ENCODE measurements at places on chromosomes 13 and 19.

- DNase-seq, result no peak
Measured at GRCh38 chr13:46198696-46199193, 13.0 kb upstream of the LRRC63 start.

DNA sequence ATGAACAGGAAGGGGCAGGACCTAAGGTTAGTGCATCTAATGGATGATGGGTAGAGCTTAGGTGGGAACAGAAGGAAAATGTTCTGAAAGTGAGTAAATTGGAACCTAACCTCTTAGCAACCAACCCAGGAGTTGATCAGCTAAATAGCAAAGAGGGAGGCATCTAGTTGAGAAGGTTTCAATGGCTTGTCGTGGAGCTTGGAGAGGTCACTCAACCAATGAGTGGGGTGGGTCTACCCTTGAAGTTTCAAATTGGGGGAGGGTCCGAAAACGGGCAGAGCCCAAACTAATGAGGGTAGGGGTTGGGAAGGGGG lies 5.7 kb upstream of the SHKBP1 start:
- no peak for DNase-seq

DNA sequence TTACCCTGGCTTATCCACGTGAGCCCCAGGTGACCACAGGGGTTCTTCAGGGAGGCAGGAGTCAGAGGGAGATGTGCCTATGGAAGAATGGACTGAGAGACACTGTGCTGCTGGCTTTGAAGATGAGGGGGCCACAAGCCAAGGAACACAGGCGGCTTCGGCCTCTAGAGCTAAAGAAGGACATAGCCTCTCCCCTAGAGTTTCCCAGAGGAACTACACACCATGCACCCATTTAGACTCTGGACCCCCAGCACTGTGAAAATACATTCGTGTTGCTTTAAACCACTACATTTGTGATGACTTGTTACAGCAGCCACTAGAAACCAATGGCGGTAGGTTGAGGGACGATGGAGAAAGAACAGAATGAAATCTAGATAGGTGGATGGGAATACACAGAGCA lies 13.7 kb upstream of the ATF5 start:
- DNase-seq, result no peak

DNA sequence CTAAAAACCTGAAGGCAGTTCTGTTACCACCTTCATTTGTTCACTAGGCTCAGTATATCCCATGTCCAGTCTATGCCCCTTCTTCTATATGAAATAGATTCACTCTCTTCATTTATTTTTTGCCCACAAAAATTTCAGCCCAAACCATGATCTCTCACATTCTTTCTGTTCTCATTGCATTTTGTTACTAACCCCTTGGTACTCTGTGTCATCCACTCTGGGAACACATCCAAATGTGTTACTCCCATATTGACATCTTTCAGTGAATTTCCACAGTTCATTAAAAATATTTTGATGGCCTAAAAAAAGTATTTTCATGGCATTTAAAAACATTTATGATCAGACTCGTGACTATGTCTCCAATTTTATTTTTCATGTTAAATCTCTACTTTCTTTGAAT lies 378.9 kb downstream of the SLITRK1 start:
- DNase-seq, result no peak

GRCh38 chr13:37100731-37101130 lies 4.7 kb downstream of the CSNK1A1L start:
- no peak for DNase-seq

DNA sequence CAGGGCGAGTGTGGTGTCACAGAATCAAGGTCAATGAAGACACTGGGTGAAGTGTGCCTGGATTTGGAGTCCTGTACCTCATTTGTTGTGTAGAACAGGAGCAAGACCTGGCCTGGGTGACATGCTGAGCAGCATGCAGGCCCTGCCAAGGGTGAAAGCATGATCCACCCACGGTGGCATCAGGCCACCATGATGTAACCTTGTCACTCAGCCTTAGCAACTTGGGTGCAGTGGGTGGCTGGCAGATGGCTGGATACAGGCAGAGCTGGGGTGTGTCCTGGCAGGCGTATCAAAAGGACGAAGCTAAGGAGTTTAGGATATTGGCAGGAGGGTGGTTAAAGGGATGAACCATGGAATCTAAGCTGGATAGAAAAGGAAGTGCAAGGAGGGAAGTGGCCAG lies 10.3 kb downstream of the THSD1 start:
- no peak for DNase-seq

DNA sequence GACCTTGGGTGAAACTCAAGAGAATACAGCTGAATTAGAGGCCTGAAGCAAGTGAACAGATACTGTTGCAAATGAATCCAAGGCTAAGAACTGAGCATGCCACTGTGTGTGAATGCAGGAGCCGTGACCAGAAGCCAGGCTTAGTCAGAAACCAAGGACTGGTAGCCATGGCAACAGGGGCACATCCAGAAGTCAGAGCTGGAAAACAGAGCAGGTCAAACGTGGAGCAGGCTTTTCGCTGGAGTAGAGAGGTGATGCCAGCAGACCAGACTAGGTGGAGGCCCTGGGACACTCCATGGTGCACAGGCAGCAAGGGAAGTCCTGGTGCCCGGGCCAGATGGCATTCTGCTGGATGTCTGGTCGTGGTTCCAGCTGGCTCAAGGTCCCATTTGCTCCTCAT lies 564.1 kb downstream of the PCDH9 start:
- peak; percentile 6 for DNase-seq

DNA sequence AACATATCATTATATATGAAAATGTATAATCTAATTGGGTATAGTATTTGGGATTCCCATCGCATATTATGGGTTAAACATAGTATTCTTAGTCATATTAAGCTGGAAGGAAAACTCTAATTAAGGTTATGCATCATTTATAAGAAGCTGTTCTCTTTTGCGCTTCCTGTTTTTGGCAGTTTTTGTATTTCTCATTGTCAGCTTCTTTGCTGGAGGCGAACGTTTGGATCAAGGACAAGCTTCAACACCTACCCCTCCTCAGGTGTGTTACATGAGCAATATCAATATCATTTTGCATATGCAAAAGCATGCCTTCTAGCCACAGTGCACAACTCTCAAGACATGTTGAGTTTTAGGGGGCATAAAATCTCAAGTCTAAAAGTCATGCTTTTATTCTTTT lies 439.8 kb downstream of the TDRD3 start:
- DNase-seq, result no peak

DNA sequence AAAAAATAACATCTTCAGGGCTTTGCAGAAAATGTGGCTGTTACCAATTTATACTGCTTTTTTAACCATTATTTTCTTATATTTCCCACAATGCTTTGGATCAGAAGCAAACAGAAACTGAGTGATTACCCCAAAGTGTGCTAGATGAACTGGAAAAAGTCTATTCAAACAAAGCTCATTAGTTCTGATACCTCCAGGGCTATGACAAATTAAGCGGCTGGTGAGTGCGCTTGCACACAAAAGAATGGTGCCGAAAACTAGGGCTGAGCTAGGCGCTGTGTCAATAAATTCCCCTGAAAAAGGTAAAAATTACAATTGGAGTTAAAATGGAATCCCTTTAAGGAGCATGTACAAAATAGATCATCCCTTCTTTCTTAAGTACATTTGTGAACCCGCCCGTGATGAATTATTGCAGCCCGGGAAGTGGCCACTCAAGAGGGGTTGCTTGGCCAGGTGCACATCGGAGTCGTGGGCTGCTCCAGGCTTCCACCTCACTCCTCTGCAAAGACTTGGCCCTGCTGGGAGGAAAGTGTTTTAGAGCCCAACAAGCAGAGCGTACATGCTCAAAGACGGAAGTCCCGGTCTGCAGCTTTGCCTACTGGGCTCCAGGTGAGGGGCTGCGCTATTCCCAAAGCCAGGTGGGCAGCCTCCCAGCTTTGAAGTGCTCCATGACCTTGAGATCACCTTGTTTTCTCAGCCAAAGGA lies 164.0 kb upstream of the ZNF507 start:
- no peak for DNase-seq

- DNase-seq, result no peak
Measured at GRCh38 chr13:59641817-59642216, 521.9 kb downstream of the DIAPH3 start.

DNA sequence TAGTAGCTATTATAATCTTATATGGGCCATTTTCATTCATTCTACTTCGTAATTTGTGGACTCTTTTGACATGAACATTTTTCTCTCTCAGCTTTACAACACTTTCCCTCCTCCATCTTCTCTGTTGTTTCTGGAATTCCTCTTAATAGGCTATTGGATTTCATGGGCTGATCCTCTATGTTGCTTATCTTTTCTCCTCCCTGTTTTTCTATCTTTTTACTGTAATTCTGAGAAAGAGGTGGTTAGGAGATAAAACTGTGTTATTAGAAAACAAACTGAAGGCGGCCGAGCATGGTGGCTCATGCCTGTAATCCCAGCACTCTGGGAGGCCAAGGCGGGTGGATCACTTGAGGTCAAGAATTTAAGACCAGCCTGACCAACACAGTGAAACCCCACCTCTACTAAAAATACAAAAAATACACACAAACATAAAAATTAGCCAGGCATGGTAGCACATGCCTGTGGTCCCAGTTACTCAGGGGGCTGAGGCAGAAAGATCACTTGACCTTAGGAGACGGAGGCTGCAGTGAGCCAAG lies 188.1 kb downstream of the UGGT2 start:
- no peak for DNase-seq

DNA sequence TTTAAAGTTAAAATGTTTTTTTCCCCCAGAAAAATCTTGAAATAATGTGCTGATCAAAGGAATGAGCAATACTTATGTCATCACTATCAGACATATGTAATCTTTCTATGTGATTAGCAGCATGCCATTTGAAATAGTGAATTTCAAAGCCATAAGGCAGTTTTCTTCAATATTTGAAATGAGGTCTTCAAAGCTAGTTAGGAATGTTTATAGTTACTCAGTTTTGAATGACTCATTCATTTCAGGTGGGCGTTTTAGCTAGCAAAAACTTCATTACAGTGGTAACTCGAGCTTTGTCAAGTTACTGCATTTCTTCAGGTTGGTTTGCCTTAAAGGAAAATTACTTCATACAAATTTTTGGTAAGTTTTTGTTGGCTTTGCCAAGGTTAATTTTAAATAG lies 102.1 kb downstream of the ATP8A2 start:
- DNase-seq, result peak; percentile 43

GRCh38 chr13:40466272-40466671 lies 200.2 kb downstream of the FOXO1 start:
- DNase-seq, result no peak

- no peak for DNase-seq
Measured at GRCh38 chr13:84668637-84669036, 786.4 kb upstream of the SLITRK1 start.

GRCh38 chr13:99961636-99962035 lies 9.9 kb downstream of the ZIC5 start:
- no peak for DNase-seq

GRCh38 chr13:60138674-60139073 lies 25.1 kb downstream of the DIAPH3 start:
- DNase-seq, result no peak

GRCh38 chr13:74153316-74153715 lies 19.1 kb upstream of the KLF12 start:
- no peak for DNase-seq

GRCh38 chr13:22017226-22017625 lies 346.4 kb downstream of the FGF9 start:
- no peak for DNase-seq

- peak; percentile 28 for DNase-seq
Measured at GRCh38 chr19:4229179-4229931, at the start of gene EBI3. Gene EBI3, plus strand, starts transcription at chr19:4229523. Its CDS starts 28 bp downstream, at chr19:4229551.

GRCh38 chr19:22807061-22807835 lies 23.3 kb upstream of the ZNF99 start:
- DNase-seq, result no peak
